ENCODE measurements at places on chromosomes 16 and 17.

DNA sequence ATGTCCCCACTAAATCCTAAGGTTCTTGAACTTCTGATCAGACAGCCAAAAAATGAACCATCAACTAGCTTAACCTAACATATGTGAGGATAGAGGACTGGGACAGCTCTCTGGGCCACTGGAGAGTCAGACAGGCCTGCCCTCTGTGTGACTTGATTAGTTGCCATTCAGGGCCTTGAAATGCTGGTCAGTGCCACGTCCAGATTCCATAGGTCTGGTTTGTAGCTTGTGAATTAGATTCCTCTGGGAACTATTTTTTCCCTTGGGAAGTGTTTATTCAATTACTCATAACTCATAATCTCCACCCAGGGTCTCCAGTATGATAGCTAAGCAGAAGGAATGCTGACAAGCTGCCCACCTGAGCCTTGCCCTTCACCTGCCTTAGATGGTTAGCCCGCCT, 48.2 kb downstream of the IGF2BP1 start:
- DNase-seq, result no peak

DNA sequence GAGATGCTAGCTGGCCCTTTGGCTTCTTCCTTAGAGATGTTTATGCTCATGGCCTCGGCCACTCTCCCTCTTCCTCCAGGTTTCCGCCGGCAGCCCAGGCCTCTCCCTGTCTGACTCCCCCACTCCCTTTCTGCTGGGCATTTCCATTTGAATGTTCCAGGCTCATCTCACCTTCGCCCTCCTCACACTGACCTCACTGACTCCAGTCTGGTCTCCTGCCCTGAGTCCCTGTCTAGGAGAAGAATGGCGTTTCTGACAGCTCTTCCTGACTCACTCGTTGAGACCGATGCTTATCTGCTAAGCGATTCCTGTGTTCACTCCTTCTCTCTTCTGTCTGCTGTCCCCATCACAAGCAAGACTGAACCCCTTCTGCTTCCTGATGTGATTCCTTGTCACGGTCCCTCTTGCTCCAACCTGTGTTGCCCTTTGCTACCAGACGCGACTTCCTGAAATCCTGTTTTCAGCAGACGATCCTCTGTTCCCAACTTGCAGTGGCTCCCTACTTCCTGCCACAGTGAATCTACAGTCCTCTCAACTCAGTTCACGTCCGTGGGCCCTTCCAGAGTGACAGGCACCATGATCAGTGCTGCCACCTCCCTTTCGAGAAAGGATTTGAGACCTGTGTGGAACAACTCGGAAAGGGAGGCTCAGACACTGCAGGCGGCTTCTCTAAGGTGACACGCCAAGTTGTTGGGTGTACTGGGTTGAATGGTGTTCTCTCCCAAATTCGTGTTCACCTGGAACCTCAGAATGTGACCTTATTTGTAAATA, 176.4 kb downstream of the MSI2 start:
- no peak for DNase-seq

GRCh38 chr16:89576153-89577054, 846 bp downstream of the CPNE7 start:
- no peak for DNase-seq

- no peak for DNase-seq
These were observed 101.1 kb downstream of the CLEC16A start for GRCh38 chr16:11045441-11045840.

DNA sequence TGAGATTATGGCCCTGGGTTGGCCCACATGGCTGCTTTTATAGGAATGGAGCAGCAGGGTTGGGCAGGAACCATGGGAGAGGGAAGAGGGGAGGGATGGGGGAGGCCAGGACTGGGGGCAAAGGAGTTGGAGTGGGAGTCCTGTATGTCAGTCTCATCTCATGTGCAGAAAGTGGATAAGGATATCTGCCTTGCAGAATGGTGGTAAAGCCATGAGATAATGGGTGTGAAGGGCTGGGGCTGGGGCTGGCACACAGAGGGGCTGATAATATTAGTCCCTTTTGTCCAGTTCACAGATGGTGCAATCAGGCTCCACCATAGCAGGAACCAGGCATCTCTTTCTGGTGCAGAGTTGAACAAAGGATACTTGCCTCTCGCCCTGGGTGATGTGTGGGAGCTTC, 101.3 kb downstream of the MRM1 start:
- no peak for DNase-seq

- DNase-seq, result no peak
These were observed 5.0 kb upstream of the SRL start for GRCh38 chr16:4246777-4247459.

- DNase-seq, result no peak
These were observed 7.9 kb upstream of the PAM16 start for GRCh38 chr16:4358831-4359561.

- DNase-seq, result no peak
These were observed 373.7 kb downstream of the WWOX start for GRCh38 chr16:78473031-78473699.

DNA sequence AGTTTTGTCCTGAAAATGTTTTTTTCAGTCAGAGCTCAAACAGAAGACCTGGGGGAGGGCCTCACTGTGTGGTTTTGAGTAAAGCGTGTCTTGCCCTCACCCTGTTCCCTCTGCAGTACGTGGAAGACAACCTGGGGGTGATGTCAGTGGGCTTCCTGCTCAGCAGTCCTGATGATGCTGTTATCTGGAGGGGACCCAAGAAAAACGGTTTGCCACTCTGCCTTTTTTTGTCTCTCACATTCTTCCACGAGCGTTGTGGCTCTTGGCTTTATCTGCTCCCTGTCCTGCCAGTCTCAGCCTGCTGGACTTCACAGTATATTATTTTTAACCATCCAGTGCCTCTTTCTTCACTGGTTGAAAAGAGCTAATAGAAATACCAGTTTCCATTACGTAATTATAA, 12.9 kb downstream of the NUBP1 start:
- peak; percentile 27 for DNase-seq

GRCh38 chr17:18331879-18332278, 16.8 kb downstream of the SMCR8 start:
- no peak for DNase-seq

GRCh38 chr17:20035501-20035900, 26.3 kb downstream of the SPECC1 start:
- no peak for DNase-seq

DNA sequence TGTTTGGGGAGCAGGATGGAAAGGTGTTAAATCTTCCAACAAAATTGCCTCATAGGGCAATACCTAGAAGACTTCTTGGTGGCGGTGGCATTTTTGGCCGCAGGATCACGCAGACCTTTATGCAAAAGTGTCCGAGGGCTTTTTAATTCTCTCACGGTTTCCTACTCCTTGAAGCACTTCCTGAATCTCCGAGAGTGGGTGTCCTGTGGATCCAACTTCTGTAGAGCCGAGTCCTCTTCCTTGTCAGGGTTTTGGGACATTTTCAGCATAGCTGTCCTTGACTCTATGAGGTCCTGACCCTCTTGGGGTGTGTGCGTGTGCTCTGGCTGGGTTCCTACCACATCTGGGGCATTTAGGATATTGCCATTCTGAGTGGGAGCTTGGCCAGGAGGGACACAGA, 31.7 kb downstream of the IL21R start:
- DNase-seq, result no peak

GRCh38 chr16:85503679-85504231, 109.4 kb upstream of the GSE1 start:
- no peak for DNase-seq

- no peak for DNase-seq
These were observed 6.5 kb downstream of the SLC47A2 start for GRCh38 chr17:19709841-19710240.

DNA sequence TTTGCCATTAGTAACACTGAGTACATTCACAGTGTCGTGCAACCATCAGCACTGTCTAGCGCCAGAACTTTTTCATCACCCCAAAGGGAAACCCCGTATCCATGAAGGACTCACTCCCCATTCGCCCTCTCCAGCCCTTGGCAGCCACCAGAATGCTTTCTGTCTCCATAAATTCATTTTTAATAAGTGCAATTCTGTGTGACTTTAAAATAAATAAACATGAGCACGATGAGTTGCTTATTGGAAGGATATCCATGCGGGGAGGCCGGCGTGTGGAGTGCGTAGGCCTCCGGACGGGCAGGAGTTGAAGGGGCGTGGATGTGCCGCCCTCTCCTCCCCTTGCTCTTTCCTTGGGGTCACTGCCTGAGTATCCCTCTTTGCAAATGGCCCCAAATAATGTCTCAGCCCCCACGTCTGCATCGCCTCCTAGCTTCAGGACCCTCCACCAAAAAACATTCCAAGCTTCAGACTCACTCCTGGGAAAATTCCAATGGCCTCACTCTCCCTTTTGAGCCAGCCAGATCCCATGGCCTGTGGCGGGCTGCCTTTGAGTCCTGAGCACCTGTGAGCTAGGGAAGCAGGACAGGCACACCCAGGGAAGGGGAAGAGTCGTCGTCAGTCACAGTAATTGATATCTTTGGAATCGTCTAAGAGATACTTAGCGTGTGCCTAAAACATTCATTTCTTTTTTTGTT, 306.3 kb downstream of the SEC14L1 start:
- DNase-seq, result no peak

DNA sequence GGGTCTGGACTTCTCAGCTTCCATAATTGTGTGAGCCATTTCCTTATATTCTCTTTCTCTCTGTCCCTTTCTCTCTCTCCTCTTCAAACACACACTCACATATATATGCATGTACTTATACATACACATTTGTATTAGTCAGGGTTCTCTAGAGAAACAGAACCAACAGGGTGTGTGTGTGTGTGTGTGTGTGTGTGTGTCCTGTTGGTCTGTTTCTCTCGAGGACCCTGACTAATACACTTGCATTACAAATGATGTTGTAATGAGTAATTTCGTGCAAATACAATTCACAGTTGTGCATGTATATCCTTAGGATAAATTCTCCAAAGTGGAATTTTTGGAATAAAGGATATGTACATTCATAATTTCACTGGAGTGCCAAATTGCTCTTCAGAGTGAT, 115.3 kb downstream of the NPIPB5 start:
- DNase-seq, result no peak

DNA sequence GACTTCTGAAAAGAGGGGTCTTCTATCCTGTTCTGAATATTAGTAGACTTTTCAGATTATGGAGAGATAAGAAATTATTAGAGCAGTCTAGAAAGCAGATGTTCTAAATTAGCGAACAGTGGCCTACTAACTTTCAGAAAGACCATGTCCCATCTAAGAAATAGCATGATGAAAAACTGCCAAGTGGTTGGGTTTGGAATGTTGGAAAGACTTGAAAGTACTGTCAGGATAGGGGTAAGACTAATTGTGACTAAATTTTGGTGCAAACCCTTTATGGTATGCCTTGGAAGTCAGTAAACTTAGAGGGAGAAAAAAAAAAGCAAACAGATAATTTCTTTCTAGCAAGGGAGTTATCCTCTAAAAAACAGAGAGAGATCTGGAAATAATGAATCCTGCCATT, 41.1 kb downstream of the TANGO6 start:
- DNase-seq, result no peak

GRCh38 chr17:32482568-32483320, 4.0 kb upstream of the CDK5R1 start:
- no peak for DNase-seq

- no peak for DNase-seq
These were observed 3.5 kb downstream of the PLK1 start for GRCh38 chr16:23682181-23682580.
